ENCODE measurements at places on chromosomes 4 and X.

- H3K27ac ChIP-seq, result no peak overlapping the region
- no peaks in the 10 kb centered on the region for H3K4me1 ChIP-seq
- H3K4me3 ChIP-seq, result no peak overlapping the region
- H3K36me3 ChIP-seq, result no peaks in the 10 kb centered on the region
Measured at GRCh38 chr4:63708661-63709060, 700.6 kb downstream of the TECRL start.

- peaks cover 3% of the 10 kb centered on the region for H3K36me3 ChIP-seq
- H3K27me3 ChIP-seq, result peaks cover 5% of the 10 kb centered on the region
- no peak overlapping the region for H3K4me3 ChIP-seq
- peaks cover 3% of the 10 kb centered on the region for H3K4me1 ChIP-seq
- H3K27ac ChIP-seq, result no peak overlapping the region
- DNase-seq, result no peak
Measured at GRCh38 chrX:153061732-153062131, 5.5 kb downstream of the PNMA3 start.

GRCh38 chrX:39476604-39477021 lies 621.1 kb downstream of the BCOR start:
- peaks cover 7% of the 10 kb centered on the region for H3K27me3 ChIP-seq
- H3K36me3 ChIP-seq, result no peaks in the 10 kb centered on the region
- H3K4me3 ChIP-seq, result no peak overlapping the region
- DNase-seq, result no peak
- no peaks in the 10 kb centered on the region for H3K4me1 ChIP-seq
- H3K27ac ChIP-seq, result no peak overlapping the region

DNA sequence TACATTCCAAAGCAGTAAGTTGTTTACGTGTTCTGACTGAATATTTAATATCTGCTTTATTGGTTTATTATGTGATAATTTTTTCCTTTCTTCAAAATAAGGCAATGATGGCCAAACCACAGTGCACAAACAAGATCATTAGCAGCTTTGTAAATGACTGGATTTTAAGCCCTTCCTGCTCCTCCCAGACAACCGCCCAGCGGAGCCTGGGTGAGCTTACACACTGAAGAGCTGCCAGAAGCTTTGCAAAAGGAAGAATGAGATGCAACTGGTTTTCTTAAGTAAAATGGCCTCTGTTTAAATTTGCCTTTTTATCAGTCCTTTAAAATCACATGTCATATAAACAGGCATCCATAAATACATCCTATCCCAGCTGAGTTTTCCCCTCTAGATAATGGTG lies 52.2 kb downstream of the SPARCL1 start:
- H3K4me3 ChIP-seq, result no peak overlapping the region
- no peaks in the 10 kb centered on the region for H3K36me3 ChIP-seq

DNA sequence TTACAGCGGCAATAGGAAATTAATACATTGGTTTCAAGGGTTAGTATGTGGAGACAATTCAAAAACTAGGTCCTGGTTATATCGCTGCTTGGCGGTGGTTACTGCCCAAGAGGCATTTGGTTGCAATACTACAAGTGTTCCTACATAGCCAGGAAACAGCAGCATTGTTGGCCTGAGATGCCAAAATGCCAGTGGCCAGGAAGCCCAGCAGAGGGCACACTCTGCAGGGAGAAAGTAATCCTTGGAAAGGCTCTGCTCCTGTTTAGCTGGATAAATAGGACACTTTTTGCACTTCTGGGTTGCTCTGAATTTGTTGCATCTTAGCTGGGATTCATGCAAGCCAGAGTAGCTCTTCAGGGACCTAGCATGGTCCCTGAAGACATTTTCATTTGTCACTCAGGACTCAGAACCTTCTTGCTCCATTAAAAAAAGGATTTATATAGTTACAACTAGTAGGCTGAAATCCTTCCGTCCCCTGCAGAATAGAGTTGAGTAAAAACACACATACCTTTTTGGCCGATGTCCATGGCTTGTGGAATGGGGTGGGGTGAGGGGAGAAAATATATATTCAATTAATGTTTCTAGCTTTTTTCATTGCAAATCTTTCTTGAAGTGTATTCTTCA lies 8.1 kb upstream of the GPR119 start:
- no peak overlapping the region for H3K4me3 ChIP-seq
- no peaks in the 10 kb centered on the region for H3K4me1 ChIP-seq
- H3K27ac ChIP-seq, result no peak overlapping the region
- H3K36me3 ChIP-seq, result no peaks in the 10 kb centered on the region
- H3K27me3 ChIP-seq, result peaks cover 6% of the 10 kb centered on the region

GRCh38 chr4:56821381-56822243 lies at the start of gene SPINK2:
Gene SPINK2 (minus strand): TSS chr4:56821701. CDS start chr4:56821662, 39 bp downstream.
- H3K4me1 ChIP-seq, result peaks cover 15% of the 10 kb centered on the region
- no peak within 1 kb of the TSS for H3K27ac ChIP-seq
- H3K36me3 ChIP-seq, result no peaks in the 10 kb centered on the region
- DNase-seq, result peak; percentile 21
- H3K27me3 ChIP-seq, result peaks cover 14% of the 10 kb centered on the region

GRCh38 chr4:110175634-110176033 lies 22.8 kb downstream of the ELOVL6 start:
- H3K4me1 ChIP-seq, result no peaks in the 10 kb centered on the region
- no peak overlapping the region for H3K27ac ChIP-seq
- H3K27me3 ChIP-seq, result no peaks in the 10 kb centered on the region
- no peak for DNase-seq
- no peak overlapping the region for H3K4me3 ChIP-seq

DNA sequence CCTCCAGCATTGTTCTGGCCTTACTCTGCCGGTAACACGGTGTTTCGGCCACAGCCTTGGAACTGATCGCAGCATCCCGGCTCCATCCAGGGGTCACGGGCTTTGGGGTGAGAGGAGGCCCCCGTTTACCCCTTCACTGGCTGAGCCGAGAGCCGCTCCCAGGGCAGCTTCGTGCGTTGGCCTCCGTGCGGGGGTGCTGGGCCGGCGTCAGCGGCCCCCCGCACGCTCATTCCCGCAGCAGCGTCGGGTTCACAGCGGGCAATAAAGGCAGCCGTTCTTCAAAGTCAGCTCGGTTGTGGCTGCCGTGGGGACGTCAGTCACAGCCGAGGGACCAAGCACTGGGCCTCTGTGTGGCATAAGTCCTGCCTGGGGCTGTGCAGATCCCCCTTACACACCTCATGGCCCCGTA lies 25.3 kb upstream of the PLCXD1 start:
- DNase-seq, result no peak
- H3K27me3 ChIP-seq, result no peaks in the 10 kb centered on the region
- no peak overlapping the region for H3K27ac ChIP-seq
- peaks cover 12% of the 10 kb centered on the region for H3K4me1 ChIP-seq
- H3K36me3 ChIP-seq, result peaks cover 4% of the 10 kb centered on the region

DNA sequence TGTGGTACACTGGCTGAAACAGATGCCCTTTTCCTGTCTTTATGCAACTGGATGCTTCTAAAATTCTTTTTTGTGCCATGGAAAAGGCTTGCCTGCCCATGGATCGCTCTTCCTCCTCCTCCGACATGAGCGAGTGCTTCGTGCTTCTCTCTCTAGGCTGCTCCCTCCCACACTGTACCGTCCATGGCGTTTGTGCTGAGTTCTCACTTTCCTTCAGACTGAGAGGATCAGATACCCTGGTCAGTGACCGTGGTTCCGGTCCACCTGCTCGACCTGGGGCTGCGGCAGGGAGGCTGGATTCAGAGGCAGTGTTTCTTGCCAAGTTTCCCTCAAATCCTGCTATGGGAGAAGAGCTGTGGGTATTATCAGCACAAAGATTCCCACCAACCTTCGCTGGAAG lies 10.2 kb upstream of the CLDN24 start:
- no peak for DNase-seq
- no peaks in the 10 kb centered on the region for H3K36me3 ChIP-seq
- H3K4me3 ChIP-seq, result no peak overlapping the region
- H3K27me3 ChIP-seq, result peaks cover 15% of the 10 kb centered on the region
- no peak overlapping the region for H3K27ac ChIP-seq

DNA sequence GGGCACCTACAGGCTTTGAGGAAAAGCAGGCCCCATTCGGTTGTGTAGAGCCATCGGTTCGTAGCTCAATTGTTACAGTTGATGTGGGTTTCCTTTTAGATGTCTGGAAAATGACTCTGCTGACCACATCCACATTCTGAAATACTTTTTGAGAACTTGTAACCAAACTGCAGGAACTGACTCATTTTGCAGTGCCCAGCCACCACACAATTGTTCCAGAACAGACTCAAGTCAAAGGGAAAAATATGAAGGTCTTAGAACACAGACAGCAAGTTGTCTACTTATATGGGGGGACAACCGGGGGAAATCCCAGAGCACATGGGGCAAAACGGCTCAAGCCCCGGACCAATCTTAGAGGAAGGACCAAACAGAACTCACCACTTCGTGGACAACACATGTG lies 557.6 kb upstream of the DIPK2B start:
- H3K27me3 ChIP-seq, result no peaks in the 10 kb centered on the region
- no peak for DNase-seq
- peak overlapping the region; percentile 76 for H3K27ac ChIP-seq
- H3K36me3 ChIP-seq, result peaks cover 4% of the 10 kb centered on the region
- H3K4me3 ChIP-seq, result peak overlapping the region; percentile 76

DNA sequence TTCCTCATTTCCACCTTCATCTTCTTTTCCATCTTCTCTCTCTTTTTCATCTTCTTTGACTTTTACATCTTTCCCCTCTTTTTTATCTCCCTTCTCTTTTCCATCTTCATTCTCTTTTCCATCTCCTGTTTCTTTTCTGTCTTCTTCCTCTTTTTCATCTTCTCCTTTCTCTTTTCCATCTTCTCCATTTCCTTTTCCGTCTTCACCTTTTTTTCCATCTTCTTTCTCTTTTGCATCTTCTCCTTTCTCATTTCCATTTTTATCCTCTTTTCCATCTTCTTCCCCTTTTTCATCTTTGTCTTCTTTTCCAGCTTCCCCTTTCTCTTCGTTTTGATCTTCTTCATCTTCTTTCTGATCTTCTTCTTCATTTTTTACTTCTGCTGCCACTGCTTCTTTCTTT lies 87.0 kb downstream of the HMGN5 start:
- peaks cover 2% of the 10 kb centered on the region for H3K36me3 ChIP-seq
- DNase-seq, result no peak
- H3K4me1 ChIP-seq, result peaks cover 2% of the 10 kb centered on the region
- H3K27me3 ChIP-seq, result no peaks in the 10 kb centered on the region
- no peak overlapping the region for H3K27ac ChIP-seq

DNA sequence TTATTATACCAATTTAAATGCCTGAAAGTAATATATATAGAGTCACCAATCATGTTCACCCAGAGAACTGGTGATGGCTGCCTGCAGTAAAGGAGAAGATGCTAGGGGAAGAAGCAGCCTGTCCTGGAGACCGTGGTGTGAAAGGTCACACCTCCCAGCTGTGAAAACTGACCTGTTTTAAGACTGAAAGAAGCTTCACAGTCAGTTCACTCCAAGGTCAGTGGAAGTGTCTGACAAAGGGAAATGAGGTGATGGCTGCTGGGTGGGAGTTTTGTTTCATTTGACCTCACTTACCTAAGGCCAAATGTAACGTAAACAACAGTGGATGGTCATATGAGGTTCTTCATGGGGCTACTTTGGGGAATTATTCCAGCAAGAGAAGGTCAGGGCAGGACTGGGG lies 352.1 kb upstream of the GATB start:
- H3K27me3 ChIP-seq, result peaks cover 13% of the 10 kb centered on the region
- no peaks in the 10 kb centered on the region for H3K36me3 ChIP-seq
- no peak overlapping the region for H3K4me3 ChIP-seq
- H3K27ac ChIP-seq, result no peak overlapping the region

DNA sequence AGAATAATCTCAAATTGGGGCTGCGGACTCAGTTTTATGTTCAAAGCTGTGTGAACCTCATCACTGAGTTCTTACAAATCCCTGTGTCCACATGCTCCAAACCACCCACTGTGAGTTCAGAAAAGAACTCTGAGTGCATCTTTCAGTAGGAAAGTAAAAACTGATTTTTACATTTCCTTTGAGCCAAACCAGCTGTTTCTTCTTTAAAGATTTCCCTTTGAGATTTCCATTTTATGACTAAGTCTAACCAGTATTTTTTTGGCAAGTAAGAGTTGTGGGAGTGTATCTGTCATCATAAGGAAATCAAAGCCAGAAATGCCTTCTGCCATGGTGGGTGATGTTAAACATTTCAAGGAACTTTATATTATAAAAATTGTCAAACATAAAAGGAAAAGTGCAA lies 100.0 kb downstream of the TET2 start:
- no peak for DNase-seq
- no peak overlapping the region for H3K4me3 ChIP-seq
- H3K36me3 ChIP-seq, result peaks cover 10% of the 10 kb centered on the region
- H3K27me3 ChIP-seq, result no peaks in the 10 kb centered on the region
- H3K4me1 ChIP-seq, result peaks cover 2% of the 10 kb centered on the region

DNA sequence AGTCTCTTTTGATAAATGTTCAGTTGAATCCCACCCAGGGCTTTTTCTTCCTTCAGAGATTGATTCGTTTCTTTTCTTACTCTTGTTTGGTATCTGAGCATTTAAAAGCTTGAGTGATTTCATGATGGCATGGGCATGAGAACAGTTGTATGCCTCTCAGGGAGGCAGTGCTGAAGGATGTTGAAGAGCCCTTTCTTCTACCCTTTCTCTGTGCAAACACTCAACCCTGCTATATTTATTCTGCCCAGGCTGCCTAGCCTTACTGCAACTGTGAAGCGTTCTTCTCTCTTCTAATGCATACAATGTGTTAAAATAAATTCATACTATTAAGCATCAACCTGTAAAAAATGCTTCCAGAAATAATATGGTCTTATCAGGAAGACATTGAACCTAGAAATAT lies 367.6 kb upstream of the LCORL start:
- no peaks in the 10 kb centered on the region for H3K36me3 ChIP-seq
- no peaks in the 10 kb centered on the region for H3K4me1 ChIP-seq
- no peak for DNase-seq
- no peak overlapping the region for H3K4me3 ChIP-seq
- no peak overlapping the region for H3K27ac ChIP-seq

DNA sequence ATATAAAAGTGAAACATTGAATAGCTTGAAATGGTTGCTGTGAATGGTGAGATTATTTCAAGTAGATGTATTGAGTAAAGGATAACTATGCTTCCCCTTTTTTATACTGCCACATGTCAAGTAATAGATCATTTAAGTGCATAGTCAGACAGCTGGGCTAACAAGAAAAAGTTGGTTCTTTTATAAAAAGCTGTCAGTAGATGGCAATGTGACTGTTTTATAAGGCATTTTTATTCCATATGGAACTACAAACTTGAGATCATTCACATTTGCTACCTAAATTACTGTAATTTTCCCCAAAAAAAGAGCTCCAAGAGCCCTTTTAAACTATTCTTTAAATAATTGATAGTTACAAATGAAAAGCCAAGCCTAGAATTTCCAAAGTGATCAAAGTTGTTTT lies 831.0 kb downstream of the C4orf33 start:
- no peaks in the 10 kb centered on the region for H3K4me1 ChIP-seq
- no peak overlapping the region for H3K4me3 ChIP-seq
- no peak overlapping the region for H3K27ac ChIP-seq
- no peaks in the 10 kb centered on the region for H3K27me3 ChIP-seq

Data from memory B cell (primary cell).